DMS 273 treated with DMSO at 0.1 percent for 48 hours (cell line): ENCODE measurements at places on chromosomes 5 and 9.

DNA sequence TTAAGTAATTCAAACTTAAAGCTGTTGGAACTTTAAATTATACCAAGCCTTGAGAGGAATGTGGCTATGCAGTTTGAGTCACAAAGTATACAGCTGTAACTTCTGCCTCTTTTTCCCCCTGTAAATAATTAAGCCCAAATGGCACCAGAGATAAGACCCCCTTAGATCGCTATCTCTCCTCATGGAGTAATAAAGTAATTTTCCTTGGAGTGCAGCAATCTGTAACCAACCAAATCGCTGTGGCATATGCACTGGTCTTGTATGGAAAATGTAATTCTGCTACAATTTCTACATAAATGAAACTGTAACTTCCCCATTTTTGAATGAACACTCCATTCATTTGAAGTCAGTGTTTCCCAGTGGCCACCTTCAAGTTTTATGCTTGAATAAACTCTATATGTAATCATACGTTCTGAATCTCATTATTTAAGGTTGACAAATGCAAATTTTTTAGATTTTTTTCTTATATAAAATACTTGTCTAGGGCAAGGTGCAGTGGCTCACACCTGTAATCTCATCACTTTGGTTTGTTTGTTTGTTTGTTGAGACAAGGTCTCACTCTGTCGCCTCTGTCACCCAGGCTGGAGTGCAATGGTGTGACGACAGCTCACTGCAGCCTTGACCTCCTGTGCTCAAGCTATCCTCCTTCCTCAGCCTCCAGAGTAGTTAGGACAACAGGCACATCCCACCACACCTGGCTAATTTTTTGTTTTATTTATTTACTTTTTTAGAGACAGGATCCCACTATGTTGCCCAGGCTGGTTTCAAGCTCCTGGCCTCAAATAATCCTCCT is 12.3 kb downstream of the SUSD1 start:
- no peak for DNase-seq

- DNase-seq: peak; percentile 4
These were observed 682 bp downstream of the DHX29 start for GRCh38 chr5:55306641-55307382.

GRCh38 chr5:156473269-156473908 is 146.4 kb downstream of the SGCD start:
- no peak for DNase-seq

- DNase-seq: no peak
These were observed 44.5 kb upstream of the CTSL start for GRCh38 chr9:87681271-87682061.

GRCh38 chr5:139712412-139712811 is 64.3 kb downstream of the CXXC5 start:
- DNase-seq: no peak

GRCh38 chr9:129783516-129784361 is 19.2 kb upstream of the TOR1B start:
- DNase-seq: peak; percentile 37

DNA sequence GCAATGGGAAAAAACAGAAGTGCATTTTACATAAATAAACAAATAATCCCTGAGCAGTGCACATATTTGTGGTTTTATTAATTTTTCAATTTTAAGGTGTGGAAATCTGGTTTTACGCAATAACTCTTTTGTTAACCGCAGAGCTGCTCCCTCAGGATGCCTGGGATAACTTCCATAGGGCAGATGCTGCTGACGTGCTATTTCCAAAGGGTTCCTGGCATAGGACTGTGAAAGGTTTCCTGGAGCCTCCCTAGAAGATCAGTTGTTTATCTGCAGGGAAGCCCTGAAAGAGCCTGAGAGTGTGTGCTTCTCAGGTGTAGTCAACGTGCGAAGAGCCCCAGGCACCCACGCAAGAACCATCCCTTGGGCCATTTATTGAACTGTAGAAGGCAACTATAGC is 443.5 kb downstream of the PLK2 start:
- DNase-seq: no peak

DNA sequence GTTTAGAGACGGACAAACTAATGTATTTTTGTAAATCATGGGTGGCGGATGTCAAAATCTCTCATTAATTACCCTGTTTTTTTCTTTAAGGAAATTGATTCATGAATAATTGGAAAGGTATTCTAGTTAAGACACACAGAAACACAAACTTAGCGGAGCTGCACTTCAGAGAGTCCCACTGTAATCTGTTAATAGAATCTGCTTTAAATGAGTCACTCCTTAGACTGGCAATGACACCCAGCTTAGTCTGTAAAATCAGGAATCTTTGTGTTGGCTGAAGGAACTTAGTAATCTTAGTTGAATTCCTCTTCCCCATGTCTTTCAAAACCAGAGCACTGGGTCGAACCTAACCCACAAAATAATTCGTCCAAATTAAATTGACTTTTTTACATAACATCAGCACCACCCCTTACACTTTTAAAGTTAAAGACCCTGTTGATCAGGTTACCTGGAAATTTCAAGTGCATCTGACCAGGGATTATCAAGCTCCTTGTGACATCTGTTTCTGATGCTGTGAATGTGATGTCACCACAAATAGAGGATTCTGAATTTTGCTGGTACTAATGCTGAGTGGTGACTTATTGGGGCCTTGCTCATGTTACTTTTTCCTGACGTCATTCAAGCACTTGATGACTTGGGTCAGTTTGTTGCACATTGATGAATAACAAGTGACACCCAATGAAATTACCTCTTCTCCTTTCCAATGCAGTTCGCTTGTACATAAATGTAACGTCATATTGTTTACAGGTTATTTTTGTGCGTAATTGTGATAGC is 313.6 kb downstream of the KCTD16 start:
- no peak for DNase-seq

- DNase-seq: no peak
These were observed 15.7 kb downstream of the KIAA1958 start for GRCh38 chr9:112502175-112502946.

- DNase-seq: peak; percentile 14
These were observed 18.3 kb upstream of the MSANTD3 start for GRCh38 chr9:100408546-100409175.

- no peak for DNase-seq
These were observed 136.9 kb upstream of the FBN2 start for GRCh38 chr5:128674837-128675446.

DNA sequence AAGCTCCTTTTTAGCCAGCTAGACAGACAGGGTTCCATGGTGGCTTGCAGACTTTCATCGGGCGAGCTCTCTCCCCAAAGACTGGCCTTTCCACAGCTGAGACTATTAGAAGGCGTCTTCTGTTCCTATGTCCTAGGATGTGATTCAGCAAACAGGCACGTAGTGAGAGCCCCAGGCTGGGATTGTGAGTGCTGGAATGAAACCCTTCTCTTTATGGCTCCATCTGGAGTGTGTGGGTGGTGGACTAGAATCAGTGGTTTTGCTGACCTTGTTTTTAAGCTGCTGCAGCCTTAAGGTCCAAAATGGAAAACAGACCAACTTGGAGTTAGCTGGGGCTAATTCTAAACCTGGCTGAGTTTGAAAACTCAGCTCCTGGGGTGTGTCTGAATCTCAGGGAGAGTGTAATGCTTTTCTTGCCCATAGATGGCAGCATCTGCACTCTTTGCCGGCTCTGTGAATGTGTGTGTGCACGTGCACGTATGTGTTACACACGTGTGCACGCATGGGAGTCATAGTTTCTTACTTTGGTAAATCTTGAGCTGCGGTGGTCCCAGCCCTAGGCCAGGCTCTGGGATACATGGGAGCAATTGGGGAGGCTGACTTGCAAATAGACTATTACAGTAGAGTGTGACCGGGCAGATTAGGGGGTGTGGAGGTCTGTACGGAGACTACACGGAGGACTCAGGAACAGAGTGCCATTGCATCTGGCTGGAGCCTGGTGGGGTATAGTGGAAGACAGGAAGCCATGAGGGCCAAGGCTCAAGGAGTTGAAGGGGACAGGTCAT is 10.7 kb downstream of the GSN start:
- peak; percentile 46 for DNase-seq

GRCh38 chr9:104868687-104869404 is 59.1 kb downstream of the ABCA1 start:
- DNase-seq: peak; percentile 55

- DNase-seq: no peak
These were observed 59.7 kb downstream of the RCL1 start for GRCh38 chr9:4852419-4852818.

GRCh38 chr5:9954869-9955268 is 294.8 kb downstream of the ATPSCKMT start:
- no peak for DNase-seq

- peak; percentile 44 for DNase-seq
These were observed 18.4 kb downstream of the LSM11 start for GRCh38 chr5:157761690-157762621.

DNA sequence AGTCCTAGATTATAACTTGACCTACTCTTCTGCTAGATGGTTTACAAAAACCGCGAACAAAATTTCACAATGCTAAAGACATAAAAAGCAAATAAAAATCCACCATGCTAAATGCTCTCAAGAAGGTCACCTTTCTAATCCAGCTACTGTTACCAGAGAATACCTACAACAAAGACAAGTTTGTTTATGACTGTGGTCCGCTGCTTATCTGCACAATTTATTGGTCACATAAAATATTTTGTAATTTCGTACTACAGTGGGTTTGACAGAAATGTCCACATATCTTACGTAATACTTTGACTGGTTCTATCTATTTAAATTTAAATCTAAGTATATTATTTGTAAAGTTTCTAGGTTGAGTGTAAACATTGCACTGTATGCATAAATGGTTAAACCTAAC is 257.6 kb upstream of the ZNF608 start:
- DNase-seq: no peak

DNA sequence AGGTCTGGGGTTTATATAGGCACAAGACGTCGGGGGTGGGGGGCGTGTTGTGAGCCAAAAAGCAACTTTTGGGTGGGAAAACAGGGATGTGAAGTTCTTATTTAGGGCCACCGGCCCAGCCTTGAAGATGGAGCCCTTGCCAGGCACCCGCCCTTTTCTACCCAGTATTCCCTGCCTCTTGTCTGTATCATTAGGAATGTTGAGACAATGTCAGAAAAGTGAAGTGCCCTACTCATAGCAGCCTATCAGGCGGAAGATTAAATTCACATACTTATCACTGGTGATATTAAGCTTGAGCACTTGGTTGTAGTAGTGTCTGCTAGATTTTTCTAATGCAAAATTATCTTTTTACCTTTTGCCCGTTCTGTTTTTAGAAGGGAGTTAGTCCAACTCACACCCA is 293.5 kb downstream of the CDH10 start:
- no peak for DNase-seq

DNA sequence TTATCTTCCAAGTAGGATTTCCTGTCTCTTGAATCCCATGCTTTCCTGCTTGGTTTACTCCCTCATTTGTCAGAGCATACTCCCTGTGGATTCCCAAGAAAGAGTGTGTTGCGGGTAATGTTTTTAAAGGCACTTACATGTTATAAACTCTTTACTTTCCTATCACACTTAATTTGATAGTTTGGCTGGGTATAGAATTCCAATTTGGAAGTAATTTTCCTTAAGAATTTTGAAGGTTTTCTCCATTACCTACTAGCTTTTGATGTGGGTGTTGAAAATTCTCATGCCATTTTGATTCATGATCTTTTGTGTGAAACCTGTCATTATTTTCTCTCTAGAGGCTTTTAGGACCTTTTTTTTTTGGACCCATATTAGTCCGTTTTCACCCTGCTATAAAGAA is 47.2 kb upstream of the PITX1 start:
- DNase-seq: no peak

DNA sequence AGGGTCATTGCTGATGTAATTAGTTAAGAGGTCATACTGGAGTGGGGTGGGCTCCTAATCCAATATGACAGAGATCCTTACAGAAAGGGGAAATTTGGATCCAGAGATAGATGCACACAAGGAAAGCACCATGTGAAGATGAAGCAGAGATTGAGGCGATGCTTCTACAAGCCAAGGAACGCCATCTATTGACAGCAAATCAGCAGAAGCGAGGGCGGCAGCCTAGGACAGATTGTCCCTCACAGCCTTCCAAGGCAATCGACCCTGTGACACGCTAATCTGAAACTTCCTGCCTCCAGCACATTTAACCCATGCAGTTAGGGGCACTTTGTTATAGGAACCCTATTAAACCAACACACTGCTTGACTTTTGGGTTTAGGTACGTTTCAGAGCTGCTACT is 285.1 kb upstream of the DAP start:
- no peak for DNase-seq

GRCh38 chr5:64869419-64869818 is 100.7 kb downstream of the CWC27 start:
- no peak for DNase-seq

DNA sequence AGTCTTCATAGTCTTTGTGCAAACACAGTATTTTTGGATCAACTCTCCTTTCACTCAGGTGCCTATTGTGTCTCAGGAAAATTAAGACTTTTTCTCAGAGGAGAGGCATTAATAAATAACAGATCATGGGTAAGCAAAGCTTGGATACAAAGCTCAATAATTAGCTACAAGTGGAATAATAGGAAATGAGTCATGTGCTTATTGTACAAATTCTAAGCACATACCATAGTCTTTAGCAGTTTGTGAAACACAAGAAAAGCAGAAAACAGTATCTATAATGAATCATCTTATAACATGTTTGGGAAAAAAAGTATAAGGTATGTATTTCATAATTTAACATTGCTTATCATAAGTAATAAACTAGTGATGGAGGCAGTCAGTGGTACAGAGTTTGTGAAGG is 477.0 kb downstream of the CDH10 start:
- no peak for DNase-seq

DNA sequence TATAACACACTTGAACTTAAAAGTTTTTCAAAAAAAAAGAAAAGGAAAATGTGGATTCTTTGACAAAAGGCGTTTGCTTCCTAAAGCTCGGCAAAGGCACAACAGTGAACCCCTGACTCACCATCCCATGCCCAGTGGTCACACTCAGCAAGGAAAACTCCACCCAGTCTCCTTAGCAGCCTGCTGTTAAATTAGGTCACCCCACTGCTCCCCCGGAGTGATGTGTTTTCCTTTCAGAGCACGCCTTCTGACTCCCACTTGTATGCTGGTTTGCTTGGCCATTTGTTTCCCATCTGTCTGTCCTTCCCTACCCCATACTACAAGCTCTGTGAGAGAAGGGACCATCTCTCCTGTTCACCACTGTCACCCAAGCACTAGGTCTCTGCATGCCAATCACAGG is 23.8 kb downstream of the RETREG1 start:
- DNase-seq: no peak

DNA sequence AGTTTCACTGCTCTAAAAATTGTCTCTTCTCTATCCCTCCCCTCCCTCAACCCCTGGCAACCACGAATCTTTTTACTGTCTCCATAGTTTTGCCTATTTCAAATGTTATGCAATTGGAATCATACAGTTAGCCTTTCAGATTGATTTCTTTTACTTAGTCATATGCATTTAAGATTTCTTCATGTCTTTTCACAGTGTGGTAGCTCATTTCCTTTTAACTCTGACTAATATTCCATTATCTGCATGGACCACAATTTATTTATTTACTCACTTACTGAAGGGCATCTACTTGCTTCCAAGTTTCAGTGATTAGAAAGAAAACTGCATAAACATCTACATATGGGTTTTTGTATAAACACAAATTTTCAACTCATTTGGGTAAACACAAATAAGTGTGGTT is 372.3 kb downstream of the CDH18 start:
- no peak for DNase-seq
